ENCODE measurements at places on chromosomes 3 and 15.

- DNase-seq = no peak
These were observed 99.8 kb downstream of the SEMA5B start for GRCh38 chr3:122927726-122928125.

DNA sequence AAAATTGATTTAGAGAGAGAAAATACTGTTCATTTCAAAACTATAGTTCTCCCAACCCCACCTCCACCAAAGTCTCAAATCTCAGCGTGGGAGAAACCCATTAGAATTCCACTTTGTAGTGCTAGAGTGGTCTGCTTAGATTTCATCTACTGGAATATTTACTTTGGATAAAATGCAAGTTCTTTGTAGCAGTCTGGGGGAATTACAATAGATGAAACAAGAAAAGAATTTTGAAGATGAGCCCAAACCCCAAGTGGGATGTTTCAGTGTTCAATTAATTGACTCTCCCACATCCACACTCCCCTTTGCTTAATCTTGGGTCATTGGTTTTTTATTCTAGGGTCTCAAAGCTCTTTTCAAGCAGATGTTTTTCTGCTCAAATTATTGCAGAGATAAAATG, 97.8 kb downstream of the RPL22L1 start:
- no peak for DNase-seq

- no peak for DNase-seq
These were observed 11.8 kb downstream of the KLF13 start for GRCh38 chr15:31338318-31338878.

GRCh38 chr3:26588931-26589330, 33.6 kb upstream of the LRRC3B start:
- DNase-seq = no peak

GRCh38 chr3:12423918-12424630, 60.2 kb upstream of the TSEN2 start:
- DNase-seq = no peak

- DNase-seq = no peak
These were observed 29.4 kb downstream of the TP53BP1 start for GRCh38 chr15:43463507-43463906.

DNA sequence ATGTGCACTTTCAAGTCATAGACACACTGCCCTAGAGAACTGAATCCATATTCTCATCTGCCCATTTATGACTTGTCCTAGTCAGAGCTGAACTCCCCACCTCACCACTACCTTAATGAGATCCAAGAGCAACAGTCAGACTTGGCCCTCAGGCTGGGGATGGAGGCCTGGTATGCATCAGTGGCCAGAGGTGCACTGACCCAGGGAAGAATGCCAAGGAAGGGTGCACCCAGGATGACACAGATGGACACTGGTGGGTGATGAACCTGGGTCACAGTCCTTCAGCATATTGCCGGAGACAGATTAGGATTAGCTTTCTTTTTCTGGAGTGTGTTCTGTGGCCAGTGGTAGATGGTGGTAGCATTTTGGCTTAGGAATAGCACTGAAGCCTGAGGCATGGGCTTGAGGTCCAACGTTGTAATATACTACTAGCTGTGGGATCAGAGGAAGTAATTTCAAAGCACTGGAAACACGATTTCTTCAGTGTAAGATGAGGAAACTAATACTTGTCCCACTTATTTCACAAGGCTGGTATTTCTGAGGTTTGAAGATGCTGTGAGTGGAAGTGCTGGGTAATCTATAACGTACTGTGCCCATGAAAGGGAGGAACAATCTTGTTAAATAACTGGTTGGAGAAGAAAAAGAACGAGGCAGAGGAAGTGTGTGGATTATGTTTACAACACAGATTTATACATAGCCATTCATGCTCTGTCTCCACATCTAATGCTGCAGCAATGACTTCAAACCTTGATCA, 265.0 kb downstream of the THRB start:
- no peak for DNase-seq

GRCh38 chr3:176632925-176633324, 564.4 kb downstream of the TBL1XR1 start:
- DNase-seq = no peak

- DNase-seq = no peak
These were observed 149.4 kb downstream of the VGLL4 start for GRCh38 chr3:11494131-11494916.

DNA sequence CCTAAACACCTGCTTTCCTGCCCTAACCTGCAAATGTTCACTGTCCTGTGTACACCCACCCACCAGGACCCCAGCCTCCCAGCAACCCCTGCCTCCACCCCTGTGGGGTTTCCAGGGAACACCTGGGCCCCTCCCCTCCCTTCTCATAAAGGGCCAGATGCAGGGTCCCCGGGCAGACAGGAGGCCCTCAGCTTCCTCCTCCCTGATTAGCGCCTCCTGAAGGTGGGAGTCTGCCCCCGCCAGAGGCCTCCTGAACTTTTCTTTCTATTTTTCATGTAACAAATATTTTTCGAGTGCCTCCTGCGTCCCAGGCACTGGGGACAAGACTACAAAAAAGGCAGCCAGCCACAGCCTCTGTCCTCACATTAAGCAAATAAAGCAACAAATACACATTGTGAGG, 135.4 kb upstream of the LINGO1 start:
- no peak for DNase-seq

- no peak for DNase-seq
These were observed 280.8 kb upstream of the UBE2E2 start for GRCh38 chr3:22922317-22922716.

DNA sequence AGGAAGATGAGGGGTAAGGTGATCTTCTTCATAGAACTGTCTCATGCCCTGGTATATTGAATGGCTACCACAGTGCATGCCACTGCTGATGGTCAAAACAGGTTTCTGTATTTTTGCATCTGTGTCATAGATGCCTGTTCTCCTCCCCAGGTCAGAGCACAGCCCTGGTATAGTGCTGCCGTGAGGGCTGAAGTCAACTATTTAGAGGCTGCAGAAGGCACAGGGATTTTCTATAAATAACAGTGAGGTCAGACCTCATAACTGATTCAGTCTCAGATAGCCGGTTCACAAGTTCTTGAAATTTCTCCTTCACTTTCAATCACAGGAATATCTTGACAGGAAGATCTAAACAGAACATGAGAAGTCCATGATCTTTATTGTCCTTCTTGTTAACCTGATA, 99.2 kb upstream of the NUDT16 start:
- DNase-seq = no peak

- no peak for DNase-seq
These were observed 27.0 kb downstream of the KATNBL1 start for GRCh38 chr15:34182942-34183341.

GRCh38 chr3:4517643-4518311, 24.6 kb downstream of the ITPR1 start:
- DNase-seq = no peak

GRCh38 chr3:299590-300301, 103.2 kb downstream of the CHL1 start:
- no peak for DNase-seq

- no peak for DNase-seq
These were observed 2.8 kb upstream of the CCDC9B start for GRCh38 chr15:40343512-40343911.

GRCh38 chr15:99536422-99537040, 29.3 kb upstream of the MEF2A start:
- DNase-seq = no peak

DNA sequence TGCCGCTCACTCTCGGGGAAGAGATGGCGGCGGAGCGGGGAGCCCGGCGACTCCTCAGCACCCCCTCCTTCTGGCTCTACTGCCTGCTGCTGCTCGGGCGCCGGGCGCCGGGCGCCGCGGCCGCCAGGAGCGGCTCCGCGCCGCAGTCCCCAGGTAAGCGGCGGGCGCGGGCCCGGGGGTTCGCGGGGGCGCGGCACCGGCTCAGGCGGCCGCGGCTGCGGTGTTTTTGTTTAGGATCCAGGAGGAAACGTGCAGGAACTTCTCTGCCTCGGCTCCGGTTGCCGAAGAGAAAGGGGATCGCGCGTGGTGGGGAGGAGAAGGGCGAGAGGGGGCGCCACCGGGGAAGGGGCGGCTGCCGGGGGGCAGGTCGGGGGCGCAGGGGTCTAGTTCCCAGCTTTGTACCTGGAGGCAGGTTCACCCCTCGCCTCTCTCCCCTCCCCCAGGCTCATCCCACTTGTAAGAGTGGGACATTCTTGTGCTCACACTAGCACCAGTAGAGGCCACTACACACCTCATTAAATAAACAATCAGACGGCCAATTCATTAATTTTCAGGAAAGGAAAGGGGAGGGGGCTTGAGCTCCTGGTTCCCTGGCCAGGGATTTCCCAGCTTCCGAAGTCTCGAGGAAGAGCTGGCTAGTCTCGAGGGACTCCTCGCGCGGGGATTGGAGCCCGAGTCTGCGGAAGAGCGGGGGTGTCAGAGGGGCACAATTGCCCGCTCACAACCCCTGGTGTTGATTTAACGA, 562 bp downstream of the NEO1 start:
- DNase-seq = peak; percentile 71

- DNase-seq = no peak
These were observed 461.7 kb upstream of the PROK2 start for GRCh38 chr3:72246685-72247084.

DNA sequence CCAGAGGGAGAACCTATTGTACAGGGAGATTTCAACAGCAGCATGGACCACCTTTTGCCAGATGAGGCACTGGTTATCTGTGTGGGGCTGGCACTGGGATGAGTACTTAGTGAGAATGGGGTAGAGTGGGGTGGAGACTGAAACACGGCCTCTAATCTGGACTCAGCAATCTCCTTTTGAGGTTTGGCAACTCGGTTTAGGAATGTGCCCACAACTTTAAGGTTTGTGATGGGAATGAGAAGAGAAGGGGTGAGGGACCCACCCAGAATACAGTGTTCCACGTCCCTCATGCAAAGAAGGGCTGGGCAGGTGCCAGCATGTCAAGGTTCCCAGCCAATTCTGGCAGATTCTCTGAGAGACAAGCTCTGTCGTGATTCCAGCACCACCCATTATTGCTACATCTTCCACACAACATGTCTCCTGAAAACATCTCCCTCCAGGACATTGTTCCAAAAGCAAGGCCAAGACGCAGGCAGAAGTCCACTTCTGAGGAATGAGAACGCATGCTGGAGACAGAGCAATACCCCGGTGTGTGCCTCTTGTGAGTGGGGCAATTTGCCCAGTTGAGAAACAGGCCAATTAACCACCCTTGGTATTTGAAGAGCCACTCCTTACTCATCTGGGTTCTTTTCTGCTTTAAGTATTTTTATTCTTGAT, 37.5 kb upstream of the CCR4 start:
- no peak for DNase-seq

- DNase-seq = no peak
These were observed 65.5 kb downstream of the PEX5L start for GRCh38 chr3:179971280-179971679.

GRCh38 chr15:73879426-73879825, 6.1 kb downstream of the TBC1D21 start:
- DNase-seq = no peak

- DNase-seq = no peak
These were observed 114.6 kb downstream of the CYP19A1 start for GRCh38 chr15:51223771-51224229.

DNA sequence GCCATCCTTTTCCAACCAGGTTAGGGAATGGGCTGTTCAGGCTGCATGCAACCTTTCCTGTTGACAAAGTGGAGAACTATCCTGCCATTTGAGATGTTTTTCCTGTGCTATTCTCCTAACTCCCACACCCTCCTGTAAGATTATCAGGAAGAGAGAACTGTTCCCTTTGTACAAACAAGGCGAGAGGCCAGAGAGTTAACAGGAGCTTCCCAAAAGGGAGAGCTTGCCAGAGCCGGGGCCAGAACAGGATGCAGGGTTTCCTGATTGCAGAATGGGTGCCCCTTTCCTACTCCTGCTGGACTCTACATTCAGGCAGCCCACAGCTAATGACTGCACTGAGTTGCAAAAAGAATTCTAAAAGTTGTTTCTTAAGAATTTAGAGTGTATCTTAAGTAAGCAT, 17.1 kb downstream of the PML start:
- peak; percentile 19 for DNase-seq

DNA sequence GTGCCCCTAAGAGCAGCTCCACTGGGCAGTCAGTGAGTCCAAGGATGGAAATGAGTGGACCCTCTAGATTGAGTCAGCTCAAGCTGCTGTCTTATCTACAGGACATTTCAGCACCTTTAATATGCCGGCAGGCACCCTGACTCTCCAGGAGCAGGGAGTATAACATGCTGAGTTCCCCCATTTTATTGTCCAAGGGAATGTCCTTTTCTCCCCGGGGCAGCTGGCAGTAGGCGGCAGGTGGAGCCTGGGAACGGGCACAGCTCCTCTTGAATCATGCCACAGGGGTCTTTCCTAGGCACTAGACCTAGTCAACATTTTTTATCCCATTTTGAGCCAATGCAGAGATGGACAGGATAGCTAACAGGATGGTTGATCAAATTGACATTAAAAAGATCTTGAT, 14.8 kb downstream of the WNT7A start:
- no peak for DNase-seq

DNA sequence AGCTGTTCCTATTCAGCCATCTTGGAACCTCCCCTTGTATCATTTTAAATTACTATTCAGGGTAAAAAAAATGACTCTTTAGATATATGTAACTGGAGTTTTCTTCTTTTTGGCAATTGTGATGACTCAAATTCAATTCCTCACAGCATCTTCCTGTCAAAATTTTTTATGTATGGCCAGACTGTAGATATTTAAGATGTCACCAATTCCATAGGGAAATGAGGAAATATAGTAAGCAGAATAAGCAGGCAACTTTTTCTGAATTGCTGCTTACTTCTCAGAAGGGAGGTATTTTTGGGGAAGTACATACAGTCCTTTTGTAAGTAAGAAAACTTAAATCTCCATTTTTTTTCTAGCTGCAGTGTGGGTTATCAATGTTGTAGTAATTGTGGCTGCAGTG, 28.8 kb downstream of the EAF2 start:
- DNase-seq = no peak

DNA sequence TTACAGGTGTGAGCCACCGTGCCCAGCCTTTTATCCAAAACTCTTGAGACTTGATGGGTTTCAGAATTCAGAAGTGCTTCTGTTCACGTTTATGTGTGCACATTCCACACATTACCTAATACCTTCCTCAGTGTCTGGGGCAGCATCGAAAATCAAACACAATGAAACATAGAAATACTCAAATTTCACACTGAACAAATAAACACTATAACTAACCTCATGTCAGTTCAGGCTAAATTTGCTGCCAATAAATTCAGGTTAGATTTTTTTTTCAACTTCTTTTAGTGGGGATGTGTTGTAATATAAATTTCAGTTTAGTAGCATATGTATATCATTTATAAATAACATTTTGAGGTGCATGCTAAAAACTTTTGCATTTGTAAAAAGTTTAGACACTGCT, 2.8 kb downstream of the EIF2AK4 start:
- no peak for DNase-seq

GRCh38 chr3:58946875-58947274, 103.0 kb downstream of the CFAP20DC start:
- DNase-seq = peak; percentile 38

DNA sequence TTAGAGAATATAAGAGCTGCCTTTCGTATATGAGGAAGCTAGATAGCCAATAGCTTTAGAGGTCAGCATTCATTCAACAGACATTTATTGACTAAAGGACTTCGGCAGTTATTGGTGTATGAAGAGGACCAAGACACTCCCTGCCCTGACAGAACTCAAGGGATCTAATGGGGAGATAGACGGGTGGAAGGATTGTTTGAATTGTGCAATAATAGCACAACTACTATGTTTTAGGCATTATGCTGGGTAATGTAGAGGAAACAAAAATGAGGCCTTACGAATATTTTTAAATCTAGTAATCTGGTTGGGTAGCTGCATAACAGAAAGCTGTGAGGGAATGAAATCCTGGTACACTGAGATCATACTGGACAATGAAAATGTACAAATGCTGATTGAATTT, 5.0 kb downstream of the LRCH3 start:
- DNase-seq = no peak

GRCh38 chr3:120153294-120153693, 59.0 kb upstream of the GSK3B start:
- DNase-seq = no peak

- DNase-seq = no peak
These were observed 192.3 kb downstream of the STAG1 start for GRCh38 chr3:136559896-136560295.

Measured in small intestine (tissue), 16 donors.